ENCODE measurements at places on chromosomes 5 and 9. TPM values are rescaled to one million over a fixed set of nuclear protein-coding genes. Genes with fewer than 3 reads are reported as not detected.

DNA sequence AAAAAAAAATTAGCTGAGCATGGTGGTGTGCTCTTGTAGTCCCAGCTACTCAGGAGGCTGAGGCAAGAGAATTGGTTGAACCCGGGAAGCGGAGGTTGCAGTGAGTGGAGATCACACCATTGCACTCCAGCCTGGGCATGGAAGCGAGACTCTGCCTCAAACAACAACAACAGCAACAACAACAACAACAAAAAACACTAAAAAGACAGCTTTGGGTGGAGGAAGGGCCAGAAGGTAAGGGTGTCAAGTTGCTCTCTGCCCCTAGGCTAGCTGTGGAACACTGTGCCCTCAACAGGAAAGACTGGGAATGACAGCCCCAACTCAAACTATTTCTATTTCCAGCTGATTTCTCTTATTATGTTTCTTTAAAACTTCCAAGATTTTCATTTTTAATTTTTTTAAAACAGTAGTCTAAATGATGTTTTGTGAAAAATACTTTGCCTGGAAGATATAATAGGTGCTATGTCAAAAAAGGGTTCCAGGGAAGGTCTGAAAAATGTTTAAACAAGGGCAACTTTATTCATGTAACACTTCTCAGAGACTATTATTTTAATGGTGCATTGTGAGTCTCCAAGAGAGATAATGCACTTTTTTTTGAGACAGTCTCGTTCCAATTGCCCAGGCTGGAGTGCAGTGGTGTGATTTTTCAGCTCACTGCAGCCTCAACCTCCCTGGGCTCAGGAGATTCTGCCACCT, 29.9 kb downstream of the CLINT1 start:
- no peaks in the 10 kb centered on the region for H3K27me3 ChIP-seq
- peaks cover 6% of the 10 kb centered on the region for H3K36me3 ChIP-seq
- no peak overlapping the region for H3K4me3 ChIP-seq
- H3K27ac ChIP-seq = peak overlapping the region; percentile 31
- DNase-seq = no peak

DNA sequence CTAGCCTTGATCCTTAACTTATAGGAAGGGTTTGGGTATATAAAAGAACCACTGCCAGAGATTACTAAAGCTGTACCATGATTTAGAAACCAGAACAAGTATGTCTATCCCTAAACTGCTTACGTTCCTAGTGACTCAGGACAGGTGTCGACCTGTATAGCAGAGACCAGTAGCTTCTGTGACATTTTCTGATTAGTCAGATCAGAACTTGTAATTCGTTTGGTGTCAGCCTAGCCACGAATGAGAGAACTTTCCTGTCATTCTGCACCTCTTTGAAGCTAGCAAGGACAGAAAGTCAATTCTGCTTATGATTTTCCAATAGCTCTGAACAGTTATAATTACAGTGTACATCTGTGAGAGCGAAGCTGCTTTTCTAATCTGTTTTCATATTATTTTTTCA, 39.5 kb downstream of the PRKACG start:
- no peak for DNase-seq
- H3K27ac ChIP-seq = no peak overlapping the region
- peaks cover 50% of the 10 kb centered on the region for H3K4me1 ChIP-seq
- peaks cover 19% of the 10 kb centered on the region for H3K36me3 ChIP-seq
- no peak overlapping the region for H3K4me3 ChIP-seq

Gene CTSV
- not detected for total RNA-seq

DNA sequence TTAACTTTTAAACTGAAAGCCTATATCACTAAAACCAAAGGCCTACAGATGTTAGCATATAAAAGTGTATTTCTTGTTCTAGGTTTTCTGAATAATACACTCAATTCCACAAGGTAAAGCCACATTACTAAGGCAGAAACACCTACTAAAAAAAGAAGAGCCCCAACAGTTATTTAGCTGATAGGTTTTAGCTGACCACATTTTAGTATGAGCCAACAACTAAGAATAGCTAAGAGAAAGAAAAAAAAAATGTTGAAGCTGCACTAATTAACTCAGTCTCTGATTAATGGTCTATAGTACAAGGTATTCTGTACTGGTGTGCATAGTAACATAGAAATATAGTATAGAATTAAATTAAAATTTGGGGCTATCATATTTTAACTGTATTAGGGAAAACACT, 23.5 kb downstream of the ZFR start:
- H3K27ac ChIP-seq = no peak overlapping the region
- no peaks in the 10 kb centered on the region for H3K27me3 ChIP-seq
- peaks cover 34% of the 10 kb centered on the region for H3K4me1 ChIP-seq
- H3K36me3 ChIP-seq = peaks cover 47% of the 10 kb centered on the region
- H3K4me3 ChIP-seq = no peak overlapping the region

GRCh38 chr5:88944751-88945531, 62.0 kb upstream of the MEF2C start:
- no peak for DNase-seq
- peaks cover 4% of the 10 kb centered on the region for H3K36me3 ChIP-seq
- no peak overlapping the region for H3K27ac ChIP-seq
- no peaks in the 10 kb centered on the region for H3K27me3 ChIP-seq
- H3K4me3 ChIP-seq = no peak overlapping the region
- peaks cover 13% of the 10 kb centered on the region for H3K4me1 ChIP-seq

GRCh38 chr9:133251773-133252172, 23.2 kb downstream of the ABO start:
- peaks cover 15% of the 10 kb centered on the region for H3K27me3 ChIP-seq
- H3K27ac ChIP-seq = no peak overlapping the region
- no peak overlapping the region for H3K4me3 ChIP-seq
- DNase-seq = no peak
- no peaks in the 10 kb centered on the region for H3K36me3 ChIP-seq
- no peaks in the 10 kb centered on the region for H3K4me1 ChIP-seq

DNA sequence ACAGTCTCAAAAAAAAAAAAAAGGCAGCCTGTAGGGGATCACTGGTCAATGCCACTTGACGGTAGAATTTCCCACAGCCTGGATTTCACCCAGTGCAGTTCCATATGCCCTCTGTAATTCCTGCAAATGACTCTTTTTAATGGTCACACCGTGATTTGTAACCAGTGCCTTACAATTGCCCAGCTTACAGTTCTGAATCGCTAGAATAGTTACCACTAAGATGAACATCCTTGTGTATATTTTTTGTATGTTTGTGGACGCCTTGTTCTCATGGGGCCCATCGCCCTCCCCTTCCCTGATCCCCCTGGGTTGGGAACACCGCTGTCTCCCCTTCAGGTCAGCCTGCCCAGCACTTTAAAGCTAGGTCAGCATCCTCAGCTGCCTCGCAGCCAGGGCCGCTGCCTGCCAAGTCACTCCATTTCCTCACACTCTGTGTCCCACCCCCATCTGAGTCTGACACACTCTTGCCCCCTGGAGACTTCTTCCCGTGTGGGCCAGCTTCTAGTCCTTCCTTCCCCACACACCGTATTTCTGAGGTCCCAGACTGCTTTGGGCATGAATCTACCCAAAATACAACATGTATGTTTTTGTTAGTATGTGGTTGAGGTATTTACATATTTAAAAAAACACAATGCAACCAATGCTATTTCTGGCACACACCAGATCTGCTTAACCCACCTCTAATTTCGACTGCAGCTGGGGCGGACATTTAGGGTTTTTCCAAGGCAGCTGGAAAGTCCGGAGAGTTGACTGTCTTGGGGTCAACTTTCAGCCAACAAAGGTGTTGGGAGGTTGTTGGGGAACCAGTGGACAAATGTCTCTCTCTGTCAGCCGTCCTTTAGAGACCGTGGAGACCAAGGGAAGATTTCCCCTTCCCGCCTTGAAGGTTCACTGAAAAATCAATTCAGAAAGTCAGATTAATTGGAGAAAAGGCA, 120.5 kb upstream of the NEK6 start:
- no peak for DNase-seq
- H3K27ac ChIP-seq = peak overlapping the region; percentile 80
- peaks cover 28% of the 10 kb centered on the region for H3K4me1 ChIP-seq
- no peaks in the 10 kb centered on the region for H3K36me3 ChIP-seq
- peak overlapping the region; percentile 67 for H3K4me3 ChIP-seq
- no peaks in the 10 kb centered on the region for H3K27me3 ChIP-seq

Gene SLCO6A1
- total RNA-seq = not detected

DNA sequence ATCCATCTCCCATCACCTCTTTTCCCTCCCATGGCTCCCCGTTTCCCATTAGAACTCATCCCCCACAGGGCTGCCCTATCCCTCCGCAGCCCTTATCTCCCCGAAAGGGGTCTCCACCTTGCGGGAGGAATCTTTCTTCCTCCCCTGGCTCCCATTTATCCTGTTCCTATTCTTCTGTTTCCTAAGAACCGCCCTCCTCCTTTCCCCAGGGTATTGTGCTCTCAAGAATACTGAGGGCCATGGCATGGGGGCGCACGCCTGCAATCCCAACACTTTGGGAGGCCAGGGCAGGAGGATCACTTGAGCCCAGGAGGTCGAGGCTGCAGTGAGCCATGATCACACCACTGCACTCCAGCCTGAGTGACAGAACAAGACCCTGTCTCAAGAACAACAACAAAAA, 665 bp downstream of the CD72 start:
- peak overlapping the region; percentile 97 for H3K27ac ChIP-seq
- H3K27me3 ChIP-seq = no peaks in the 10 kb centered on the region
- H3K4me3 ChIP-seq = peak overlapping the region; percentile 87
- peaks cover 99% of the 10 kb centered on the region for H3K4me1 ChIP-seq

Gene BARHL1
- not detected for total RNA-seq

- no peaks in the 10 kb centered on the region for H3K27me3 ChIP-seq
- no peak overlapping the region for H3K4me3 ChIP-seq
Observed at GRCh38 chr5:77318060-77318459, 107.6 kb downstream of the PDE8B start.

GRCh38 chr9:113636165-113636564, 172.6 kb downstream of the RGS3 start:
- H3K27me3 ChIP-seq = peaks cover 13% of the 10 kb centered on the region
- no peaks in the 10 kb centered on the region for H3K36me3 ChIP-seq
- no peak overlapping the region for H3K27ac ChIP-seq
- DNase-seq = no peak
- no peak overlapping the region for H3K4me3 ChIP-seq

Gene PCDHGA1
- 0.20 TPM for total RNA-seq

GRCh38 chr5:53560028-53560427, 411 bp upstream of the NDUFS4 start:
- no peak for DNase-seq
- H3K27me3 ChIP-seq = peaks cover 14% of the 10 kb centered on the region
- H3K4me1 ChIP-seq = peaks cover 36% of the 10 kb centered on the region
- peaks cover 9% of the 10 kb centered on the region for H3K36me3 ChIP-seq
- peak overlapping the region; percentile 100 for H3K4me3 ChIP-seq

GRCh38 chr9:93308158-93308602, 124.2 kb downstream of the WNK2 start:
- no peaks in the 10 kb centered on the region for H3K4me1 ChIP-seq
- H3K36me3 ChIP-seq = no peaks in the 10 kb centered on the region
- peaks cover 10% of the 10 kb centered on the region for H3K27me3 ChIP-seq
- H3K27ac ChIP-seq = no peak overlapping the region
- H3K4me3 ChIP-seq = no peak overlapping the region

Gene WDR31
- 1.6 TPM for total RNA-seq

GRCh38 chr5:148387325-148387724, 3.6 kb downstream of the FBXO38 start:
- no peak overlapping the region for H3K27ac ChIP-seq
- no peak for DNase-seq
- H3K36me3 ChIP-seq = peaks cover 44% of the 10 kb centered on the region

DNA sequence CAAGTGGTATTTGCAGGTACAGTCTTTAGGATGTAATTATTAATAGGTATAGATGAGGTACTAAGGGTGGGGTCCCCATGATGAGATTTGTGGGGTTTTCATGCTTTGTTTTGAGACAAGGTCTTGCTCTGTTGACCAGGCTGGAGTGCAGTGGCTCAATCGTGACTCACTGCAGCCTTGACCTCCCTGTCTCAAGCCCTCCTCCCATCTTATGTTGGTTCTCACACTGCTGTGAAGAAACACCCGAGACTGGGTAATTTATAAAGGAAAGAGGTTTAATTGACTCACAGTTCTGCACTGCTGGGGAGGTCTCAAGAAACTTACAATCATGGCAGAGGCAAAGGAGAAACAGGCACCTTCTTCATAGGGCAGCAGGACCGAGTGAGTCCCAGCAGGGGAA, 217.5 kb downstream of the CDK5RAP2 start:
- no peak for DNase-seq
- H3K27me3 ChIP-seq = peaks cover 1% of the 10 kb centered on the region
- no peaks in the 10 kb centered on the region for H3K36me3 ChIP-seq
- H3K4me1 ChIP-seq = no peaks in the 10 kb centered on the region
- no peak overlapping the region for H3K4me3 ChIP-seq

- H3K4me3 ChIP-seq = no peak overlapping the region
- H3K27me3 ChIP-seq = peaks cover 21% of the 10 kb centered on the region
- no peaks in the 10 kb centered on the region for H3K36me3 ChIP-seq
- no peak overlapping the region for H3K27ac ChIP-seq
Observed at GRCh38 chr5:142296914-142297417, 27.9 kb downstream of the SPRY4 start.

Gene OCLN
- 1.9 TPM for total RNA-seq

GRCh38 chr5:138583984-138584637, 8.9 kb upstream of the HSPA9 start:
- peaks cover 4% of the 10 kb centered on the region for H3K4me1 ChIP-seq
- H3K27me3 ChIP-seq = peaks cover 8% of the 10 kb centered on the region
- H3K4me3 ChIP-seq = no peak overlapping the region
- H3K27ac ChIP-seq = no peak overlapping the region
- H3K36me3 ChIP-seq = no peaks in the 10 kb centered on the region

Gene SPINK4
- total RNA-seq = not detected

Data from activated B cell treated with CpG ODN at 0.5 μM for 24 hours (primary cell).